Activated CD4-positive, alpha-beta T cell treated with anti-CD3 and anti-CD28 coated beads, Interleukin-10, Interleukin-2, amounts not matched to agents 100 ng/mL and 50 ng/mL, durations not matched to agents 16 hours and 8 hours (primary cell): ENCODE measurements at places on chromosomes 11 and 22.

DNA sequence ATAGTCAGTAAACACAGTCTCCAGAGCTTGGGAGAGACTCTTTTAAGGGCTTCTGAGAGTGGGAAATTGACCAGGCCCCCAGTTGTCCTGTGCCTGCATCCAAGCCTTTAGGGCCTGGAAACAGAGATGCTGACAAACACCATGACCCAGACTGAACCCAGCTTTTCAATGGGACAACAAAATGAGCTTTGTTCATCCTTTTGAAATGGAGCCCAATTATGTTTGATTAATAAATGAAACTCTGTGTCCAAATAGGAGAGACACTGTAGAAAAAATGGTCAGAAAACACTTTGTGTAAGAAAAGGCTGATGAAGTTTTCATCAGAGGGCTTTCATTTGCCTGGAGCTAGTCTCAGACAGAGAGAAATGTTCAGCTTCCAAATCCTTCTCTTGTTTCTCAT is 146.0 kb downstream of the RRAS2 start:
- no peak for DNase-seq

- no peak for DNase-seq
Observed at GRCh38 chr22:33919391-33920196, 682 bp downstream of the LARGE1 start.

GRCh38 chr11:77299528-77299993 is 1.9 kb downstream of the GDPD4 start:
- DNase-seq: no peak

DNA sequence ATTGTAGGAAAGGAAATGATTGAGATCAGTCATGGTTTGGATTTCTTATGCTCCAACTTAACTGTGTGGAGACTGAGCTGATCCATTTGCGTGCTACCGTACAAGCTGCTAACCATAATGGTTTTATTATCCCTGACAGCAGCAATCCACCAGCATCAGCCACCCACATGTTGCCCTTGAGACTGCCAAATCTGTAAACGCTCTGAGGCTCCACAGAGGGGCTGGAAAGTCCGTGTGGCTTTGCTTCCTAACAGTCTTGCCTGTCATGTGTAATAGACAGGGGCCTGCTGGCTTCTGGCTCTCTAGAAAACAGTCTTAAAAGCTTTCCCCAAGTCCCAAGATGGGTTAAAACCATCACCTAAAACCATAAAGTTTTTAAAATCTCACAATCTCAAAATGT is 30.1 kb downstream of the ATG16L2 start:
- no peak for DNase-seq

DNA sequence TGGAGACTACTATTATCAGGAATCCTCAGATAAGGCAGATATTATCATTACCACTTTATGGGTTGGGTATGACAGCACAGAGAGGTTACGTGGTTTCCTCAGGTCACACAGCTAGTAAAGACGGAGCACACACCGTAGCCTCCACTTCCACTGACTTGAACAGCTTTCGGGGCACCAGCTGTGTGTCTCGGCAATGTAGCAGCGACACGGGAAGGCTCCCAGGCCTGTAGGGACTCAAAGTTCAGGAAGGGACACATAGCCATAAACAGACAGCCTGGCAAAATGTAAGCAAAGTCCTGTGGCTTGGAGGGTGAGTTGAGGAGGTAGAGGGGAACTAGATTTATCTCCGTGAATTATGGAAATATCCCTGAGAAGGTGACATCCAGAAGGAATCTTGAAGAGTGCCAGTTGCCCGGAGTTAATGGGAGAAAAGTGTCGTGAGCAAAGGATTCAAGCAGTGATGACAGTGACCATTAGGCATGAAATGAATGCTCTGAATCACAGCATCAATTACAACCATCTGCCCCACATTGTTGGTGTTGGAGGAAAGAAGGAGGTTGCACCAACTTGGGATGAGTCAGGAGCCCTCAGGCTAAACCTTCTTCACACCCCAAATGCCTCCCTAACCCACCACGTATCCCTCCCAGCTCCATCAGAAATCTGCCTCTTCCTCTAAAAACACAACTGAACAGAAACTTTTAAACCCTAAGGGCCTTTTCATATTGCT is 106.7 kb upstream of the ASPHD2 start:
- no peak for DNase-seq

- no peak for DNase-seq
Observed at GRCh38 chr11:108927791-108928545, 263.1 kb downstream of the DDX10 start.

- no peak for DNase-seq
Observed at GRCh38 chr11:73001615-73002014, 140.5 kb downstream of the FCHSD2 start.

DNA sequence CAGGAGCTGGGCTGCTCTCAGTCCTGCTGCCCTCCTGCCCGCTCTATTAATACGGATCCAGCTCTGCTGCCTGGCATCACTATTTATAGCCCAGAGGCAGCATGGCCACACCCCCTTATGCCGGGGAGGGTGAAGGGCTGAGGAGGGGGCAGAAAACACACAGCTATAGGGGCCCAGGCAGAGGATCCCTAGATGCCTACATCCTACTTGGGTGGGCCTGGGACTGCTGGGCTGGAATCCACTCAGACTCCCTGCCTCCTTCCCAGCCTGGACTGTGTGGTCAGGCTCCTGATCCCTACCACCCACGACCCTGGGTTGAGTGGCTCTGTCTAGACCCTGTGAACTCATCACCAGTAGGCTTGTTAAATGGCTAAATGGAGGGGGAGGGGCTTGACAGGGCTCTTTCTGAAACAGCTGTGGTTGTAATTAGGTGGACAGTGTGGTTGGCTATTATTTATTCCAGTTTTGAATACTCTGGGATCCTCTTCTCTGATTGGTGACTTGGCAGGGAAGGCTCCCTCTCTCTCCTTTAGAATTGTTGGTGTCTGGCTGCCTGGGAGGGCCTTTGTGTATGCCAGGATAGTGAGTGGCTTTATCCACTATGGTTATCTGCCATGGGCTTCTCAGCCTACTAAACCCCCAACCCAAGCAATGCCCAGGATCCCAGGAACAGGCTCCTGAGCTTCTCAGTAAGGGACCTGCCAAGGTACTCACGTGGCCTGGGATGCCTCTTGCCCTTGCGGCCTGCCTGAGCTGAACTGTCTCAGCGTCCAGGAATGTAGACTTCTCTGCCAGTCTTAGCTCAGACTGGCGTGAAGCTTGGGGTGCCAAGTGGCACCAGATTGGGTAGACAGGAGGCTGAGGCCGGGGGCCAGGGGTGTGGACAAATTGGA is 15.2 kb downstream of the PHLDB1 start:
- no peak for DNase-seq

- DNase-seq: no peak
Observed at GRCh38 chr22:31046539-31047226, 34.4 kb upstream of the SMTN start.

GRCh38 chr22:24595863-24596262 is 3.0 kb upstream of the LRRC75B start:
- DNase-seq: no peak

DNA sequence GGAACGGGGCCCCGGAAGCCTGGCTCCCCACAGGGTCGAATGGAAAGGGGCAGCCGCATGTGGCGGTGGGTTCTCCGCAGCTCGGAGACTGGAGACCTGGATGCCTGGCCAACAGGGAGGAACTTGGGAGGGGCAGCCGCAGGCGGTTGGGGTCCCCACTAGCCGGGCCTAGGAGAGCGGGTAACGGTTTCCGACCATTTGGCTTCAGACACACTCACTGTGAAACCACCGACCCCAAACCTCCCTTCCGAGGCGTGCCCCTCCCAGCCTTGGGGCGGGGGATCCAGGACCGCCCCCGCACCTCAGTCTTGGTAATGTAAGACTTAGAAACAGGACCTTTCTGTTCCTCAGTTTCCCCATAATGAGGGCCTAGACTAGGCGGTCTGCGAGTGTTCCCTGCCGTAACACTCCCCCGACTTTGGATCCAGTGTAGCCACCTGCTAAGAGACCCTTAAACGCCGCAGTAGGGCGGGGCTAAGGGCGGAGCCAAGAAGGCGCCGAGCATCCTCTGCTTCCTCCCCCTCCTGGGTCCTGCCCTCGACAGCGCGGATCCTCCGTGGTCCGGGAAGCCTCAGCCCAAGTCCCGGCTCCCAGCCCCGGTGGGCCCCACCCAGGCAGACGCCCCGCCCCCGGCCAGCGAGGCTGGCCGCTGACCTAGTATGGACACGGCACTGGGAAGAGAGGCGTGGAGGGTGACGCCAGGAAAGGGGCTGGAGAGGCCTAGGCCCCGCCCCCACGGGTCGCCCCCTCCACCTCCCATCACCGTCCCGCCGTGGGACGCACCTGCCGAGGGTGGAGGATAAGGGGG is 1.8 kb upstream of the RASGRP2 start:
- DNase-seq: peak; percentile 81

DNA sequence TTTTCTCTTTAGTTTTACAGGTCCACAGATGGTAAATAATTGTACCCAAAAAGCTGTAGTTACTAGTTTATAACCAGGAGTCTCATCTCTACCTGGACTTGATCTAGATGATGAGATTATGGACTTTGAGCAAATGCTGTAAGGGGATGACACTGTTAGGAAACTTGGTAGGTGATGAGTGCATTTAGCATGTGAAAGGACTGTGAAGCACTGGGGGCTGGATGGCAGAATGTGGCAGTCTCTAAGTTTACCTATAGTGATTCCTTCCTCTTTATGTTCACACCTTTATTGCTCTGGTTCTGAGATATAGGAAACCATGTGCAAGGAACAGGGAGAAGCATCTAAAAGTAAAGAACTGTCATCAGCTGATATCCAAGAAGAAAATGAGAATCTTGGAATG is 230.7 kb upstream of the CHORDC1 start:
- DNase-seq: no peak

DNA sequence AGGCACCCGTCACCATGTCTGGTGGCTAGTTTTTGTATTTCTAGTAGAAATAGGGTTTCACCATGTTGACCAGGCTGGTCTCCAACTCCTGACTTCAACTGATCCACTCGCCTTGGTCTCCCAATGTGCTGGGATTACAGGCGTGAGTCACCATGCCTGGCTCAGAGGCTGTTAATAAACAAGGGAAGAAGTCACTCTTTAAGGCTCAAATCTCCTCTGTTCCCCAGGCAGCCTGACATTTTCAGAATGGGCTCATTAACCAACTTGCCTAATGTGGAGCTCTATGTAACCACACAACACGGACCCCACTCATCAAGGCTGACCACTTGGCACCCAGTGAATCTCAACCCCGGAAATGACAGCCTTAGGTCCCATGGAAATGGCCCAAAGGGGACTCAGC is 24.1 kb downstream of the APOL3 start:
- DNase-seq: no peak

- no peak for DNase-seq
Observed at GRCh38 chr22:43567691-43568324, 156.0 kb downstream of the MPPED1 start.

- DNase-seq: peak; percentile 82
Observed at GRCh38 chr11:118488480-118489109, 38.7 kb upstream of the TTC36 start.

- no peak for DNase-seq
Observed at GRCh38 chr22:33902073-33902472, 18.2 kb downstream of the LARGE1 start.

DNA sequence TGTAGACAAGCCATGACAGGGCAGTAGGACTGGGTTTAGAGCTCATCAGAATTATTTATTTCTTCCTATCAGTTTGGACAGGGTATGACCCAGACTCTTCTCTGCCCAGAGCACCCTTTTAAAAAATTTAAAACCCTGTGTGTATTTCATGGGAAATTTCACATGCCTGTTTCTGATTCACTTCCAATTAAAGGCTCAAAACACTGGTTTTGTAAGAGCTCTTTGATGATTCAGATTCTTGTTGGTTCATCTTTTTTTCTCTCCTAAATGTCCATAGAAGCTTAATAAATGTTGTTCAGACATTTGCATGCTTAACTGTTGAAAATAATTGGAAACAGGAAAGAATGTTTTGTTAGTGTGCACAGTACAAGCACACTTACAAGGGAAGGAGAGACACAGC is 13.8 kb downstream of the FLI1 start:
- no peak for DNase-seq

- no peak for DNase-seq
Observed at GRCh38 chr11:1482581-1483444, 3.8 kb downstream of the MOB2 start.

- no peak for DNase-seq
Observed at GRCh38 chr22:43948836-43949406, 6.3 kb upstream of the SAMM50 start.

DNA sequence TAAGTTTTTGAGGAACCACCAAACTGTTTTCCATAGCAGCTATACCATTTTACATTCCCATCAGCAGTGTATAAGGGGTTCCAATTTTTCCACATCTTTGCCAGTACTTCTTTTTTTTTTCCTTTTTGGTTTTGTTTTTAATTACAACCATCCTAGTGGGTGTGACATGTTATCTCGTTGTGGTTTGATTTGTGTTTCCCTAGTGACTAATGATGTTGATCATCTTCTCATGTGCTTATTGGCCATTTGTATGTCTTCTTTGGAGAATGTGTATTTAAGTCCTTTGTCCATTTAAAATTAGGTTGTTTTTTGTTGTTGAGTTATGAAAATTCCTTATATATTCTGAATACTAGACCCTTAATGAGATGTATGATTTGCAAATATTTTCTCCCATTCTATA is 59.3 kb downstream of the STIM1 start:
- DNase-seq: no peak

DNA sequence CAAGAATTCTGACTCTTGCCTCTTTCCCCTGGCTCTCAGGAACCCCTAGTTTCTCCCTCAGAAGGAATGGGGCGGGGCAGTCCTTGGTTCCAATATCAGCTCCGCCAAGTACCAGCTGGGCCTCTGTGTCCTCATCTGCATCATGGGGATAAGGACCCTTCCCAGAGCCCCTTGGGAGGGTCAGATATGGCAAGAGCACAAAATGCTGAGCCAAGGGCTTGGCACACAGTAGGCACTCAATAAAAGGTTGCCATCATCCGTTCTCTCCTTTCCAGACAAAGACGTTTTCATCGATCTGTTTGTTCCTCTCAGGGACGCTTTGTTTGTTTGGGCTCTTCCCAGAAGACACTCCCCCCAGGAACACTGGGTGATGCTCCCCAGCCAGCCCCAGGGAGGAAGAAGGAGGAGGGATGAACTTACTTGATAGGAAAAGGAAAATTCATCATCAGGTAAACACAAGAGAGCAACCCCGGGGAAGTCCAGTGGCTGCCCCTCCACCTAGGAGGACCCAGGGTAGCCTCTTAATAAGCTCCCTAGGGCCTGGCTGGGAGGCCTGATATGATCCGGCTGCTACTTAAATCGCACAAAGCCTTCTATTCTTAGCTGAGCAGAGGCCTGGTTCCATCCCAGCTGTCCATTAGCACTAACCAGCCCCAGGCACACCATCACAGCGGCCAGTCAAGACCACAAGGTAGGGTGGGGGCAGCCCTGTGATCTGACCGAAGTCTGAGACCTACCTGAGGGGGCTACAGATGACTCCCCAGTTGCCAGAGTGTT is 19.6 kb downstream of the GDPD5 start:
- DNase-seq: no peak

DNA sequence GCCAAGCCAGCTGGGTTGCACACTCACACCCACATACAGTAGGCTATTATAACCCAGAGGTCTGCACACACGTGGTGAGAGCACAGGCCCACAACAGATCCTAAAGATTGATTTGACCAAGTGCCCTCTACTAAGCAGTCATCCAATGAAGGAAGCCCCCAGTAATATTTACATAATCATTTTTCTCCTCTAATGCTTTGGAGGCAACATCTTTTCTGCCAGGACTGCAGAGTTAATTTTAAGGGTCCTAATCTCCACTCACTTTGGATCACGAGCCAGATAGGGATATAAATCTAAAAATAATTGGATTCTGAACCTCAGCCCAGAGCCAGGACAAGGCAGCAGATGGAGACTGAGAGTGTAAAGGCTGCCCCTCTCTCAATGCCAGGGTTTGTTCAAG is 49.1 kb upstream of the MTNR1B start:
- no peak for DNase-seq
